ENCODE measurements at places on chromosomes 3 and 15.

- no peak for DNase-seq
Observed at GRCh38 chr3:124510290-124510689, 220.0 kb upstream of the UMPS start.

DNA sequence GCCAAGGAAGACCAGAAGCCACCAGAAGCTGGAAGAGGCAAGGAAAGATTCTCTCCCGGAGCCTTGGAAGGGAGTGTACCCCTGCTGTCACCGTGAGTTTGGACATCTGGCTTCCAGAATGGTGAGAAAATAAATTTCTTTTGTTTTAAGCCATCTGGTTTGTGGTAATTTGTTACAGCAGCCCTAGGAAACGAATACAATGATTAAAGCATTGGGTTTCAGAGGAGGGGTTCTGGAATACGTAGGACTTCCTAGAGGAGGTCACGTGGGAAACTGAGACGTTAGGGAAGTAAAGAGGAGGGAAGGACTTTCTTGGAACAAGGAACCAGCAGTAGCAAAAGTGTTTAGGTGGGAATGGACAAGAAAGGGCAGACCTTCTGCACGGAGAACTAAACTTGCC, 377.7 kb downstream of the IL20RB start:
- DNase-seq = no peak

DNA sequence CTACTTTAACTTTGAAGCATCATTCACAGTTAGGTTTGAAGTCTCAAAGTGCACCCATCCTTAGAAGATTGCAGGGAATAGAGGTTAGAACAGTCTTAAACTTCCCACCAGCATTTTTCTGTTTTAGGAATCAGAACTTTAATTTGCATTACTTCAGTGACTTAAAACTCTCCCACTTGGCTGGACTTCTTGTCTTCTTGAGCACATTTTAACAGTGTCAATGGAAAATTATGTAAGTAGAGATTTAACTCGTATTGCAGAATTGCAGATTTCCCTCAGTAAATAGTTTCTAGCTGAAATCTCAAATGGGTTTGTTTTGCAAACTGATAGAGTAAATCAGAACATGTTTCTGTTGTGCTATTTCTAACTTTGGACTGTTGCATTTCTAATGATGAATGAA, 369.6 kb downstream of the OTOL1 start:
- DNase-seq = no peak

DNA sequence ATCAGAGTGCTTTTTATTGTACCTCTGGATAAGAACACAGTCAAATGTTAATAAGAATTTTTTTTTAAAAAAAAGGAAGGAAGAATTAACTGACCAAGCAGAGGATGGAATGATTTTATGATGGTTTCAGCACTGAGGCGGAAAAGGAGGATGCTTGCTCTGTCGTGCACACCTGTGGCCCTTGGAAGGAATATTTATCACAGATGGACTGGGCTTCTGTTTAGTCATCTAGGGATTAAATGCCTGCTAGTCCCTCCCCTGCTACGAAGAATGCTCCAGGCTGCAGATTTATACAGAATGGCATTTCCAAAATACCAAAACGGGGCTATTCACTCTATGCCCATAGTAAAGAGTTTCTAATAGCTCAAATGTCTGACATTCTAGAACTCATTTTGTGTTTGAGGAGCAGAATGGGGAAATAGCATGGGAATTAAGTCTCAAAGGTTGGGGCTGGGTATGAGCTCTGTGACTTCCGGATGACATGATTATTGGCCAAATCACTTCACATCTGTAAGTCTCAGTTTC, 92.8 kb upstream of the BCL6 start:
- DNase-seq = no peak

- no peak for DNase-seq
Observed at GRCh38 chr15:65409036-65409631, 13.6 kb downstream of the IGDCC4 start.

DNA sequence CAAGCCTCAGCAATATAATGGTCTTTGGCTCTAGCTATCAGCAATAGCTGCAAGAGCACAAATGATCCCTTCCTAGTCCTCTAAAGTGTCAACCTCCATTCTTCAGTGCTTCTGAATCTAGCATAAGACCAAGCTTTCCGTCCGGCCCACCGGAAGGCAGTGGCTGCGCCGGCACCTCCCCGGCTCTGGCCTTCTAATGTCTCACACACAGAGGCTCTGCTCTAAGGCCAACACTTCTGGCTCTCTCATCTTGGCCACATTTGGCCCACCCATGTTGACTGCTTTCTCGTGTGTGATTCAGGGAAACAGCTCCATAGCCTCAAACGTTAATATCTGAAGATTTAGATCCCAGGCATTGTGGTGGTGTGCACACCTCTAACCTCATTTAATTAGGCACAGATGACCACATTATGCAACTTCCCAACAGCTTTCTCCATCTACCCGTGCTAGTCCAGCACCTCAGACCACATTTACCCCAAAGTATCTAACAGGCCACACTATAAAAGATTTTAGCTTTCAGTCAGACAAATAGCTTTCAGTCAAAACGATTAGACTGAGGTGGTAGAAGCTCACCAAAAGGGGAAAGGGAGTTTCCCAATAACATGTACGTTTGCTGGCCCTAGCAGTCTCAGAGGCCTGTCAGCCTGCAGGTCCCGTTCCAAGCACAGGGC, 19.3 kb downstream of the SLC51A start:
- no peak for DNase-seq

DNA sequence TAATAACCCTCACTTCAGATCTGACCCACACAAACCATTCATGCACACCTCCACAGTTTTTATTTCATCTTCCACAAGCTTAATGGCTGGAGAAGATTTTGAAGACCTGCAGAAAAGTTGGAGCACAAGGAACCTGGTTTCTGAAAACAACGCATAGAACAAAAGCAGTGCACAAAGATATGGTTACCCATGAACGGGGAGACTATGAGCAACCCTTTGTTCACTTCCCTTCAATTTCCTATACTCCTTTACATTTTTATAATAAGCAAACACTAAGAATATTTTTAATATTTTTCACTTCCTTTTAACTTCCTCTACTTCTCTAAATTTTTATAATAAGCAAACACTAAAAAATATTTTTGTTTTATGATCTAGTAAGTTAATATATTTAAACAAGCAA, 103.5 kb upstream of the UBE2E2 start:
- no peak for DNase-seq

DNA sequence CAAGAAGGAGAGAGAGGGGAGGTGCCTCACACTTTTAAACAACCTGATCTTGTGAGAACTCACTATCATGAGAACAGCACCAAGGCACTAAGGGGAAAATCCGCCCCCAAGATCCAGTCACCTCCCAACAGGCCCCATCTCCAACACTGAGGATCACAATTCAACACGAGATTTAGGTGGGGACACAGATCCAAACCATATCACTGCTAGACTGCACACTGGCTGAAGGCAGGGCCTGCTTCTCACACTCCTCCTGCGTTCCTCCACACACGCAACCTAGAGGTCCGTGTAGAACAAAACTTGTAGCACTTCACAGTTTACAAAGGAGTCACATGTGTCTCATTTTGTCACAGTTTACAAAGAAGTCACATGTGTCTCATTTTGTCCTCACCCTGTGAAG, 97.8 kb downstream of the DAPK2 start:
- DNase-seq = no peak

GRCh38 chr3:125442506-125442905, 67.4 kb upstream of the ZNF148 start:
- no peak for DNase-seq

- no peak for DNase-seq
Observed at GRCh38 chr15:99321468-99321867, 70.2 kb downstream of the LRRC28 start.

GRCh38 chr15:79978260-79978654, 7.3 kb upstream of the BCL2A1 start:
- no peak for DNase-seq

GRCh38 chr3:157436583-157437291, at the start of gene PTX3:
TSS of gene PTX3 (plus strand) at chr3:157436850. CDS start at chr3:157436934, 84 bp downstream.
- peak; percentile 5 for DNase-seq

DNA sequence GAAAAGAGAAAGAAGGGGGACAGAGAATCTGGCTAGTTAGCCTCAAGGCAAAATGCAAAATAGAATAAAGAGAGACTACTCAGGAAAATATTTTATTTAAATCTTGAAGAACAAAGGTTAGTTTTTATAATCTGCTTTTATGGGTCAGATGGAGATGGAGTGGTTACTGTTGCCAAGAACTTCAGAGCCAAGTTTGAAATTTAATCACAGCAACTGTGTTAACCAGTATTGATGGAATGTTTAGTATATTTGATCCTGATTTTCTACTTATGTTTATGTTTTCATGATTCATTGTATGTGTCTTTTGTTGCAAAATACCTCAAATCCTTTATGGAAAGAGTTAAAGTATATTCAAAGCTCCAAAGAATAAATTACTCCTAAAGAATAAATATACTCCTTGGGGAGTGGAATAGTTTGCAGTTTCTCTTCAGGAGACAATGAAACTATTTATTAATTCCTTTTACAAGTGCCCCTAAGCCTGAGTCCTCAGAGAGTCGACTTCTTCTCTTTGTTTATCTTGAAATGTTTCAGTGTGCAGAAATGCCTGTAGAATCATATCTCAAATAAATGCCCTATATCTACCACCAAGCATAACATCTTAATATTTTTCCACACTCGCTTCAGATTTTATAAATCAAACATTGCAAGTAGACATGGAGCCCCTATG, 60.9 kb upstream of the THSD4 start:
- DNase-seq = no peak

DNA sequence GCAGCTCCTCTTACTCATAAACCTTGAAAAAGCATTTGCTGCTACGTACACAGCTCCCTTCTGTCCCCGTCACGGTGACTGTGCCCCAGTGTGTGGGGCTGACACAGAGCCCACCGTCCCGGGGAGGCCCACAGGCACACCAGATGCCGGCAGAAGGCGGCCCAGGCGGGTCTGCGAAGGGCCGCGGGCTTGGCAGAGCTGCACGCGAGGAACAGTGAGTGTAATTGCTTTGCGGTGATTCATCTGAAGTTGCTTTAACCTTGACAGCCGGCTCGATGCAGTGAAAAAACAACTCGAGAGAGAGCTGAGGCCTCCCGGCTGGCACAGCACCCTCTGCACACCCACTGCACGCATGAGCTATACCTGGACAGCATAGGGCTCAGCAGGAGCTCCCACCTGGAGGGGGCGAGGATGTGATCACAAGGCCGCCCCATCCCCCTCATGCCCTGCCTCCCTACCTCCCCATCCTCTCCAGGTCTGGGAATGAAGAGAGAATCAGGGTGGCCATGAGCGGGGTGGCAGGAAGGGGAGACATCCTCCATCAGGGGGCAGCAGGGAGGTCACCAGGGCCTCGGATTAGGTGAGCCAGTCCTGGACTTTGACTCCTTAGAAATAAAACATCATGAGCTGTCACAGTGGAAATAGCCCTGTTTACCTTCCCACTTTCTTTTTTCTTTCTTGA, 172.7 kb downstream of the MEGF11 start:
- DNase-seq = no peak

GRCh38 chr3:98540346-98540745, 8.6 kb downstream of the GPR15 start:
- DNase-seq = peak; percentile 56

GRCh38 chr3:89038869-89039268, 68.6 kb upstream of the EPHA3 start:
- DNase-seq = no peak

GRCh38 chr3:133767607-133768006, 21.4 kb downstream of the TF start:
- no peak for DNase-seq

DNA sequence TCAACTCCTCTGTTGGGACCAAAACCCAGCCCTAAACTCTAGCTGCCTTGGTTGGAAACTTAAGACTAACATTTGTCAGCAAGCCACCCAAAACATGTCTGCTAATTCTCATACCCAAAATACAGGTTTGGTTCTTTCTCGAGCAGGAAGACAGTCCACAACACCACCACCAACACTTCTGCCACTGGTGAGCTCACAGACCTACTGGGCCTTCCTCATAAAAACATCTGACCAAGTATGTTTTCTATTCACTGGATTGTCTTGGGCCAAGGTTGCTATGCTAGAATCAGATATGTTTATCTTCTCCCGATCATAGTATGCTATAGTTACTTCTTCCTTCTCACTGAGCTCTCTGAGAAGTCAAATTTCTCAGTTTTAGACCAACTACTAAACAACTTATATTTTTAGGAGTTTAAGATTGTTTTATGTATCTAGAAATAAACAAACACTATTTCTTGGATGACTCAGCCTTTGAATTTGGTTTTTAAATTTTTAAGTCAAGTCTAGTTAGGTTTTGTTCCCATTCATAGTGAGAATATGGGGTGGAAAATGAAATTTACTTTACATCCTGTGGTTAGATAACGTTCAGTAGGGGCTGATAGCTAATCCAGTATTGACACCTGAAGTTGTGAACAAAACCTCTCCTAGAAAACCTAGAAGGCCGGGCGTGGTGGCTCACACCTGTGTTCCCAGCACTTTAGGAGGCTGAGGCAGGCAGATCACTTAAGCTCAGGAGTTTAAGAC, 360.5 kb downstream of the RSL24D1 start:
- no peak for DNase-seq

- DNase-seq = no peak
Observed at GRCh38 chr3:127762077-127762786, 60.1 kb downstream of the MGLL start.

- no peak for DNase-seq
Observed at GRCh38 chr3:141860766-141861513, 15.5 kb upstream of the ATP1B3 start.

- DNase-seq = no peak
Observed at GRCh38 chr3:99641982-99642381, 3.6 kb downstream of the COL8A1 start.

DNA sequence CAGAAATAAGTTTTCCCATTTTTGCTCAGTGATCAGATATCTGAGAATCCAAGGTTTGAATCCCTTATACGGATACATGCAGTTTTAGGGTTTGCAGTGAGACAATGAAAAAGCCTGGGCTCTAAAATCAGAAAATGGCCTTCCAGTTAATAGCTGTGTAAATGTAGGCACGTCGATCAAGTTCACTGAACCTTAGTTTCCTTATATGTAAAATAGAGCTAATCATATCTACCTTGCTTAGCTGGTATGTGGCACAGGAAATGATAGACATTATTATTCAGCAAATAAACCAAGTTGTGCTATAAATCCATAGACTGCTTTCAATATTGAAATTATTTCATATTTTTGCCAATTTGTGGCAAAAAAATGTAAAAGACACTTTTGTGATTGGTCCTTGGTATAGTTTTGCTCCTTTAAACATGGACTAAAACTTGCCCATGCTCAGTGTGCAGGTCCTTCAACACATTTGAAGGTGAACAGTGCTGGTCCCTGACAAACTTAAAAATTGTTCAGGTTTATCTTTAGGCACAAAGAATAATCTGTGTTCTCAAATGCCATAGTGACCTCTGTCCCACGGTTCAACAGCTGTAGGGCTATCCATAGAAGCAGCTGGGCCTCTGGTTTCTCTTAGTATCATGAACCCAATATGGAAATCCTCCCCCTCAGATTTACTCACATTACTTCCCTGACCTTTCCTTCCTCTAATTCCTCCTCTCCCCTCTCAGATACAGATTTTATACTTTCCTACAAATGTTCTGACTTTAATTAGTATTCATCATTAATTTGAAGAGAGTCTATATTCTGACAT, 51.0 kb downstream of the CCDC54 start:
- no peak for DNase-seq

GRCh38 chr3:141530415-141530768, 43.6 kb downstream of the RASA2 start:
- no peak for DNase-seq
